Neuronal stem cell (in vitro differentiated cells): ENCODE measurements at places on chromosomes 3 and 15.

DNA sequence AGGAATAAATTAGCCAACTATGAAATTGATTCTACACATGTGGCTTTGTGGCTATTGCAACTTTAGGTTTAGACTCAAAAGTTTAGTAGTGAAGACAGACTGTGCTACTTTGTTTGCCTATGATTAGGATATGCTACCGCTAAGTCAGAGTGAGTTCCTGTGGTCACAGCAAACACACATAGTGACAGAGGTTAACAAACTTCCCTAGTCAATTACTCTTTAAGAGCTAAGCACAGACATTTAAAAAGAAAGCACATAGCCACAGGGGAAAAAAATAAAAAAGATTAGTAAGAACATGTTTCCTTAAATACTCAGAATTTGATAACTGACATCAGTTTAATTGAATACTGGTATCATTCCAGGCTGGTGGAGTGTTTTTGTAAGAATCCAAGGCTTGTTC, 207.1 kb downstream of the GBE1 start:
- DNase-seq, result no peak

- no peak for DNase-seq
Observed at GRCh38 chr15:84766461-84767035, 18.2 kb downstream of the ZNF592 start.

DNA sequence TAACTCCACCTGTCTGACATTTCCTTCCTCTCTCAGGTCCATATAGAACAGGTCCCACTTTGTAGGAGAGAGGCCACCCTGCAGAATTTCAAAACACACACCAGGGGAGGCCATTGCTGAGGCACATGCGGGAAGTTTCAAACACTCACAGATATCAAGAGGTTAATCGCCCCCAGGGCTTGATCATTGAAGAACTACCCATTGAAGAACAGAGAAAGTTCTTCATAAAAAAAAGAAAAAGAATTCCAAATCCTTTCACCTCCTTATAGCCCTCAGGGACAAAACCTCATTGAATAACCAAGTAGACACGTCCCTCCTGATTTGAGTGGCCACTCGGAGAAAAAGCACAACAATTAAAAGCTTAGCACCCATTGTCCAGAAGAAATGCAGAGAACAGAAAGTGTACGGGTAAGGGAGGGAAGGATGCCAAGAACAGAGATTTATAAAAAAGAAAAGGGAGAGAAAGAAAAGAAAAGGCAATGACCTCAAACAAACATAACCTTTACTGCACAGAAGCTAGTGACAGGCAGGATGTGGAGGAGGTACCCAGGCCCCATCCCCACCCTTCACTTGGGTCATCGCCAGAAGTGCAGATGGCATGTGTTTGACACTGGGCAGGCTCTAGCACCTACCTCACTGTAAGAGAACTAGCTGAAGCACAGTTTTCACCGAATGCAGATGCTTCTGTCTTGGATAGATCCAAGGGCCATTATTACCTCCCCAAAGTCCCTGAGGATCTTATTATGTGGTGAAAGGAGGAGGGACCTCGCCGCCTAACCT, 112.3 kb upstream of the HES1 start:
- no peak for DNase-seq

GRCh38 chr15:43071451-43071850, 34.4 kb downstream of the UBR1 start:
- no peak for DNase-seq

DNA sequence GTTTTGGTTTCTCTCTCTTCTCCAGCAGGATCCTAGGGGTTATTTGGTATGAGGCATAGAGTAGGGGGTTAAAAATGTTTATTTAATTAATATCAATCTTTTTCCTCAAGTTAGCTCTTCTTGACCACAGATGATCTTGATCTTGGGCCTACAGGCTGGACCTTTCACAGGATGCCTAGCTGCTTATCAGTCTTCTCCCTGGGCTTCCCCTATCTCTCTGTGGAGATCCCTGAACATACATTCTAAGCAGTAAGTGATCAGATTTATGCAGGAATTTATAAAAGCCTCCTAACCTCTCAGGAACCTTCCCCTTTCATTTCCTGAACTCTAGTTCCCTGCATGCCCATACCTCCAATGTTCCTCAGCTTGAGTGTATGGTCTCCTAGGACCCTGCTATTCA, 428.3 kb downstream of the TBC1D5 start:
- no peak for DNase-seq

- no peak for DNase-seq
Observed at GRCh38 chr3:142356818-142357217, 91.0 kb downstream of the XRN1 start.

DNA sequence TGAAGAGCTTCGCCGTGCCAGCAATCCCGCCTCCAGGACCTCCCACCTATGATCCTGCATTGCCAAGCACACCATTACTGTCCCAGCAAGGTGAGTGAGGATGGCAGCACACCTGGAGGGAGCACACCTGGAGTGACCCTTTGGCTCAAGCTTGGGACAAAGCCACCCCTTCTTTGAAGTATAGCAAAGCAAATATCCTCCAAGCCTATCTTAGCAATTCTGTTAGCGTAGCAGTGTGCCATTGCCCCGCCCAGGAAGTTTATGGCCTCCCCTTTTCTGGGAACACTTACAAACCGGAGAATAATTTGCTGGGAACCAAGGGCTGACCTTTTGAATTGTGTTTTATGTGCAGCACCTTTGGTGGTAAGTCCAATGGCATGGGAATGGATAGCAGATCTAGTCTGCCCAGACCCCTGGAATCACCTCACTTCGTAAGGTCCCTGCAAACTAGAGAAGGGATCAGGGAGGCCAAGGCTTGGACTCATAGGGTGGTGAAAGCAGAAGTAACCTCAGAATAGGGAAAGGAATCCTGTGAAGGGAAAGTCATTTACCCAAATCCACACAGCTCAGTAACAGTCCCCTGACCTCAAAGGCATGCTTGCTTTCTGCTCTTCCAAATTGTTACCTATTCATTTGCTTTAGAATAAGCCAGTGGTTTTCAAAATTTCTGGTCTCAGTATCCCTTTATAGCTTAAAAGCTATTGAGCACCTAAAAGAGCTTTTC, 70.1 kb downstream of the HCN4 start:
- no peak for DNase-seq

- peak; percentile 14 for DNase-seq
Observed at GRCh38 chr3:6860149-6860953, 564 bp upstream of the GRM7 start.

GRCh38 chr3:9183811-9184460, 65.5 kb downstream of the SRGAP3 start:
- DNase-seq, result peak; percentile 83

DNA sequence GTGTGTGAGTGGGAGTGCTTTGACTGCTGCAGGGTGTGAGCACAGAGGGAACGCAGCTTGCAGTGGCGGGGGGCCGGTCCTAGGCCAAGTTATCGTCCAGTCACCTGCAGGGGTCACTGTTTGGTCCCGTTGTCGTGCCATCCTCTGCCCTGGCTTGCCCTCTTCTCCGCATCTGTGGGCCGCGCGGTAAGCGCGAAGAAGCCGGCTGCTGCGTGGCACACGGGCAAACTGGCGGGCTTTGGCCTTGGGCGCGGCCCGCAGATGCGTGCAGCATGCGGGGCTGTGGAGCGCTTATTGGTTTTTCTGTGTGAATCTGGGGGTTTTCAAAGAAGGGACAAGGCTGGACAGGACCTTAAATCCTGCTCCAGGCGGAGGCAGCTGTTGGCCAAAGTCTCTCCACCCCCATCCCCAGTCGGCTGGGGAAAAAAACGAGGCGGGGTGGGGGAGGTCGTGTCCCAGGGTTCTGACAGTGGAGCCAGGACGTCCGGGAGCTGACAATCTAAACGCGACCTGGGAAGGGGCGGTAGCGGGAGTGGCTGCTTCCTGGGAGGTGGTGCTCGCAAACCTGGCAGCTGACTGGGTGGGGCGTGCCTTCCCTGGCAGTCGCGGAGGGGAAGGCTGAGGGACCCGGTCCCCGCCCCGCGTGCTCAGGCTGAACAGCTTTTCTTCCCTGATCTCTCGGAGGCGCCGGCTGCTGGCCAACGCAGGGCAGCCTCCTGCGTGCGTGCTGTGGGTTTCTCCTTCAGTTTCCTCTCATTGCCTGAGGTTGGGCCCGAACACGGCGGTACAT, 39.7 kb upstream of the VEPH1 start:
- peak; percentile 14 for DNase-seq

DNA sequence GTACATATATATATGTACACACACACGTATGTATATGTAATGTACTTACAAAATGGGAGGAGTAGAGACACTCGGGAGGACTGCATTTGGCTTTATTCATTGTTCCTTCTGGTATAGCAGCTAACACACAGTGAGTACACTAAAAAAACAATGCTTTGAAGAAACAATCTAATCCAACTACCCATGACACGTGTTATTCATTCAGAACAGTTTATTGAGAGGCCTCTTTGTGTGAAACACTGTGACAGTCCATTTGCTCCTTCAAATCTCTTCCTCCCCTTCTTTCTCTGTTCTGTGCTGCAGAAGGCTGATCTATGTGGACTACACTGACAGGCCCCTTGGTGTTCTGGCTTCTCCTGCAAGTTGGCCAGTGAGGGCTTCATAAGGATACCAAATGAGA, 1075.9 kb upstream of the CFAP20DC start:
- DNase-seq, result no peak
